ENCODE measurements at places on chromosomes 5 and 9. TPM values are rescaled to one million over a fixed set of nuclear protein-coding genes. Genes with fewer than 3 reads are reported as not detected.

WNK2 gene
- 87.2 TPM for total RNA-seq

CCNI2 gene
- 1.4 TPM for total RNA-seq

CFAP157 gene
- not detected for total RNA-seq

TEX48 gene
- not detected for total RNA-seq

OR1L1 gene
- not detected for total RNA-seq

CDX1 gene
- total RNA-seq, result not detected

STOM gene
- total RNA-seq, result 60.4 TPM

ZNF608 gene
- total RNA-seq, result 40.8 TPM

RUFY1 gene
- 31.2 TPM for total RNA-seq

NKD2 gene
- 7.9 TPM for total RNA-seq

AQP7 gene
- not detected for total RNA-seq

IFNA2 gene
- not detected for total RNA-seq

OGN gene
- not detected for total RNA-seq

CHSY3 gene
- 1.4 TPM for total RNA-seq

CYLC2 gene
- not detected for total RNA-seq

PCDHA9 gene
- total RNA-seq, result 0.36 TPM

SPINK13 gene
- total RNA-seq, result not detected

SPINK5 gene
- total RNA-seq, result 2.0 TPM

HTR1A gene
- 3.8 TPM for total RNA-seq
